Inflammatory macrophage (primary cell): ENCODE measurements at places on chromosomes 4 and X.
A peak's percentile ranks its signal among the peaks of the same experiment; 100 is the strongest.

DNA sequence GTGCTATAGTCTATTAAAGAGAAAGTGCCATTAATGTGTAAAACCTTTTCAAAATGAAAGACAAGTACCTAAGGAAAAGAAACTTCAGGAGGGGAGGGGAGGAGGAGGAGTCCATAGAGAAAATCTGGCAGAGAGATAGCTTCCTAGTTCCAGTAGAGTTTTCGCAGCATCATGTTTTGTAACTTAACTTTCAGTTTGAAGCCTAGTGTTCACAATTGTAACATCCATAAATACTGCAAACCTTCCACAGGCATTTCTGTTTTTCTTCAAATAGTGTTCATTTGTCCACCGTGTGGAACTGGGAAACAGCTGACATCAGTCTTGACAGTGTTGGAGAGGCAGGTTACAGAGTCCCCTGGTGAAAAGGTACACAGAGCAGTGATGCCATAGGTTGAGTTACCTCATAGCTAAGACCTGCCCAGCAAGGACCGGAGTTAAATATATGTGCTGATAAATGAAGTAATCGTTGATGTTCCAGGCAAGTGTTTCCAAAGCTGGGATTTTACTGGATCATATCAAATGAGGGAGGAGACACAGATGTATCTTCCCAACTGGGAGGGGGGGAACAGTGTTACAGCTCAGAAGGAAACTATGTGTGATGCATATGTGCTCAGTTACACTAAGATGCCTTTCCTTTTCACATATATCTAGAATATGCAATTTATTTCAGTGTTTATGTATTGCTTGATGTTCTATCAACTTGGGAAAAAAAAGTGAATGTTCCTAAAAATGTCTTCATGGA lies 369.5 kb upstream of the FAM241A start:
- DNase-seq, result no peak

DNA sequence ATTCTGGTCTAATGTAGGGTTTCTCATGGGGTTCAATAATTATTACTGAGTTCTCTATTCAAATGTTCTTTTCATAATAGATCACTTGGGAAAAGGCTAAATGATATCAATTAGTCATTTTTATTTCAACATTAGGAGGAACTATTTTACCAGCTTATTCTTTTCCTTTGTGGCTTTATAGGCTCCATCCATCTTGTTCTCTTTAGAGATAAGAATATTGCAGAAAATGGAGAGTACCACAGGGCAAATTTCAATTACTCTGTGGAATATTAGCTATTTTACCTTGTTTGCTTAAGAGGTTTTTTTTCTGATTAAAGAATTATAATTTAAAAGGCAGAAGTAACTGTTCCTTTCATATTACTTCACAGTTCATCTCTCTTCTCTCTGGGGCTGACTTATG lies 55.8 kb downstream of the MAP9 start:
- no peak for DNase-seq

- DNase-seq, result no peak
Observed at GRCh38 chr4:2024683-2025082, 15.9 kb upstream of the NELFA start.

- peak; percentile 9 for DNase-seq
Observed at GRCh38 chr4:57214654-57215411, 104.6 kb upstream of the IGFBP7 start.

DNA sequence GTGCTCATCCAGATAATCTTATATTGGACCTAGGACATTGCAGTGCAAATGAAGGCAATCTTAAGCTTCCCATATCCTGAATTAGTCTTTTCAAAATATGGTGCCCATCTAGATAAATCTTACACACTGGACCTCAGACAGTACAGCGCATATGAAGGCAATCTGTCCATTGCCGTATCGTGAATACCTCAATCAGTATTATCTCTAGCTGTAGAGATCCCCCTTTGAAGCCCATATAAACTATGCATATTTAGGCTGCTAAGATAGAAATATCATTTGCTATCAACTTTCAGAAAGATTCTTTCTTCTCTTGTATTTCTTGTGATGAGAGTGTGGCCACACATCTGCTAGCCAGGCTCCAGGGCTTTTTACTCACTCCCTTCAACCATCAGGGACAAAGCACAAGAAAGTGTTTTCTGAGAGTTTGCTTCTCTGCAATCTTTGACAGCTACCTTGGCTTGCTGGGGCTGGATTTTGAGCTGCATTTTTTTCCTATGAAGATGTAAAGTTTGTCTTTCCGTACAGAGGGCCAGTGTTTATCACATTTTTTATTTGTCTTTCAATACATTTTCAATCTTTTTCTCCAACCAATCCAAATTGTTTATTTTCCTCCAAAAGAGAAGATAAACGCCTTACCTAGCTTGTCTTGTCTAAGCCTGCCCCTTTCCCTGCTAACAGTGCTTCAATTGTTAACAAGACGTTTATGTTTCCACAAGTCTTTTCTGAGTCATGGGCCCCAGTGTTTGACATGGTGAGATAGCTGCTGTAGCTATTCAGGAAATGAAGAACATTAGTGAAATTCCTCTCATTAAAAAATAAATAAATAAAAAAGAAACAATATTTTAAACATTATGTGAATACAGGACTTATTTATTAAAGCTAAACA lies 57.6 kb upstream of the FAT1 start:
- DNase-seq, result no peak

- no peak for DNase-seq
Observed at GRCh38 chr4:138297743-138298405, 55.7 kb upstream of the SLC7A11 start.

DNA sequence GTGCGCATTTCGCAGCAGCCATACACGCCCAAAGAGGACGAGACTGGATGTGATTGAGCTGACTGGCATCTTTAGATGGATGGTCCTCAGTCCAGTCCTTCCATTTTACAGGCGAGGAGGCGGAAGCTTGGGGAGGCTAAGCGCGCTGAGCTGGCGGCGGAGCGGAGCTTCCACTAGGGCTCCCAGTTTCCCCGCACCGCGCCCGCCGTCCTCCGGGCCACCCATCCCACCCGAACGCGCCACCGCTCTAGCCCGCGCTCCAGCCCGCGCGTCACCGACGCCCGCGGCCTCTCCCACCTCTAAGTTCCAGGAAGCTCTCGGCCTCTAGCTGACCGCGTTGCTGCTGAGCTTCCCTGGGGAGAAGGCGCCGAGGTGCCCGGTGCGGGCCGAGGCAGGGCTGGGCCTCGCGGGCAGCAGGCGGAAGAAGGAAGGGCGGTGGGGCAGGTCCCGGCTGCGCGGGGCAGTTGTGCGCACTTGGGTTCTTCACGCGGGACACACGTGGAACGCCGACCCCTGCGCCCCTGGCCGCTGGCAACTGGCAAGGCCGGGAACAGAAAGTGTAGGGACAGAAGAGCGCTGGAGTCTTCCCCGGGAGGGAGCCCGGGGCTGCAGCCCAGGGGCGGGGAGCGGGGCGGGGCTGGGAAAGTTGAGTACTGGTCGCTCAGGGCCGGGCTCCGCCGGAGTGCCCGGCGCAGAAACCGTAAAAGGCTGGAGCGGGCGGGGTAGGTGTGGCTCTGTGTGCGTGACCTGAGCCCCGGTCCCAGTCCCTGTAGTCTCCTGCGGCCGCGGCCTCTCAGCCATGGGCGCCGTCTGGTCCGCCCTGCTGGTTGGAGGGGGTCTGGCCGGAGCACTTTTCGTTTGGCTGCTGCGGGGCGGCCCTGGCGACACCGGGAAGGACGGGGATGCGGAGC lies at the start of gene STBD1:
Gene STBD1, plus strand, starts transcription at position 763 of the 911 bp plus-strand sequence. Its CDS starts 37 bp downstream, at position 800.
- peak; percentile 51 for DNase-seq

DNA sequence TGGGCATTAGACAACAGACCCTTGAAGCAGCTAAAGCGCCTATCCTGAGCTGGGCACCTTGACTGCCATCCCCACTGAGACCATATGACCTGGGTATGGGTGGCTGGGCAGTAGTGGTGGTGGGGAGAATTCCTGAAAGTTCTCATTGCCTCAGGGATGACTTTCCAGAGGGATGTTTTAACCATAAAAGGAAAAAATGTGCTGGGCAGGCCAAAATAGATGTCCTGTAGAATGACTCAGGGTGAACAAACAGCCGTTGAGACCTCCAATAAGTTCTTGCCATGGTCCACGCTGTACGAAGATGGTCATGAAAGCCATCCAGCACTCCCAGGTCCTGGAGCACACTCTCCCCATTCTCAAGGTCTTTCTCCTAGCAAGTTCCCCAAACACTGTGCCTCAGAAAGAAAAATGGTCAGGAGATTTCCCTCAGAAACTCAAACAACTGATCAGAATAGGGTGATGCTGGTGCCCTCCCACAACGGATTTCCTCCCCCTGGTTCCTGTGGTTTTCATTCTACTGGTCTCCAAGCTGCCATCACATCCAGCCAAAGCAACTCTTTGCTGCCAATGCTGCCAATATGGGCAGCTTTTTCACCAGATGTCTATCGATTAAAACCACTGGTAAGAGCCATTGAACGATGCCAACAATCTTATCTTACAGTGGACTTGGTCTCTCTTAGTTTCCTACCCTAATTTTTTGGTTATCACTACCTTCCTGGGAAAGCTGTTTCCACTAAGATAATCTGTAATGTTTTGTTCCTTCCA lies 11.2 kb downstream of the CDKN2AIP start:
- DNase-seq, result peak; percentile 15

DNA sequence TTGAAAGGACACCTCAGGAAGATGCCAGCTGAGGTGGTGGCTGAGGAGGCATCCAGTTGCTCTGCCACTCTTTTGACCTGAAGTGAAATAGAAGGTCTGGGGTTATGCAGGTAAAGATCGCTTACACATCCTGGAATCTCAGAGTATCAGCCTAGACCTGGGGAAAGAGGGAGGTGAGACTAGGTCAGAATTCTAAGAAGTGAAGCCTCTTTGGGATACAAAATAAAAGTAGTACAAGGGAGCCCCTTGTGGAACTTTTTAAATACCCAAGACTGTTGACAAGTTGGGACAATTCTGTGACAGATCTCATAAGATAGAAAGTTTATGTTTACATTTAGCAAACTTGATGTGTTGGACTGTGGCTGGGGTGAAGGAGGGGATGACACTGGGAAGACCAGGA lies 263.1 kb downstream of the SPRY1 start:
- peak; percentile 5 for DNase-seq

- no peak for DNase-seq
Observed at GRCh38 chr4:168241953-168242352, 76.6 kb downstream of the DDX60 start.

DNA sequence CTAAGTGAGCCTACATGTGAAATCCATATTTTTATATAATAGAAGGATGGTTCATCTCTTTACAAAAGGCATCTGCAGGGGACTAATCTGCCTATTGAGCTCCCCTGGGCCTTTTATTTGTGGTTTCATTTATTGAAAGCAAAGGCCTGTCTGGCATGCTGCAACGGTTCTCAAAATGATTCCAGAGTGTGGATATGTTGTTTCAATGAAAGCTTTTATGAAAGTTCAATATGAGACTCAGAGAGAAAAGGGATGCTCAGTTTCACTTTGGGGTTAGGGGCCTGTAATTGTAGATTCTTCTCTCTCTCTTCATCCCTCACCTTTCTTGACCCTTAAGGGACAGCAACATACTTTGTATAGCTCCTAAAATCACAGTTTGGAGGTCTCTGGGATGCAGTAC lies 204.2 kb upstream of the CASK start:
- DNase-seq, result no peak

DNA sequence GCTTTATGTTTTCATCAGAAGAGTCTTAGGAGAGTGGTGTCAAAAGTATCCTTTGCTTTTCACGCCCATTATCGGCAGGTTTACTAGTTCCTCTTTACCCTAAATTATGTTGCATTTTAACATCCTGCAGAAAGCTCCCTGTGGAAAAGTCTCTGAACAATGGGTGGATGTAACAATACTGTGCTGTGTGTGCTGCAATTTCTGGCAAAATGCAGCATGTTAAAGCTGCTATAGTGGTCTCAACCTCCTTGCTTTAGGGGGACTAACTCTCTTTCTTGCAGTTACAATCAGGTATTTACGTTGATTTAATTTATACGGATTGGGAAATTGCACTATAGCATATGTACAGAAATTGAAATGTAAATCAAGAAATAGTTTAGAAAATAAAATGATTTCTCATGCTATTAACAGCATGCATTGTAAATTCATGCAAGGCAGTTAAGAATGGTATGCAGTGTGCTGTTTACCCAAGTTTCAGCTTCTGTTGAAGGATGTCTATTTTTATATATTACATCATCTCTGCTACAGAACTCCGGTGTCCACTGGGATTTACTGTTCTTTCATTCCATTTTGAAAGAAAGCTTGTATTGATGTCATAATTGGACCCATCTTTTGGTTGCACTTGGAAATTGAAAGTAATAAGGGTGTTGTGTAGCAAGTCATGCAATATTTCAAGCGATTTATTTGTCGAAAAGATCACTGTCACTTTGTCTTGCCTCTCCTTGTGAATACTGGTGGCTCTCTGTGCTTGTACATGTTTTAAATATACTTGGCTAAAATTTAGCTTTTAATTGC lies 145.7 kb downstream of the RAPGEF2 start:
- no peak for DNase-seq

- DNase-seq, result no peak
Observed at GRCh38 chr4:182264139-182264752, 21.0 kb downstream of the TENM3 start.

DNA sequence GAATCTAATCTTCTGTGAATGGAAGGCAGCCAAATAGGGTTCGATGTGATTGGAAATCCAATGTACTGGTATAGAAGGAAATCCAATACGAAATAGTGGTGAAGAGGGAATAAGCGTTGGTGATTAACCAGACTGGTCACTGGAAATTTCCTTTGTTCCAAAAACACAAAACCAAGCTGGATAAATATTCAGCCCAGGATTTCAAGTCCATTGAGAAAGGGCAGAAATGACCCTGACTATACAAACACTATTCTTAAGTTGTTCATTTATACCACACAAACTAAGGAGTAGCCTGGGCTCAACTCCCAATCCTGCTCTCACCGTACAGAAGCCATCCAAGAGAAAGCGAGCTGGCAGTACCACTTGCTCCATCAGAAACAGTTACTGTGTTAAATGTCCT lies 32.2 kb downstream of the PCDH19 start:
- no peak for DNase-seq

- no peak for DNase-seq
Observed at GRCh38 chr4:124277691-124278090, 434.8 kb downstream of the ANKRD50 start.

- DNase-seq, result no peak
Observed at GRCh38 chrX:19955306-19955705, 35.6 kb downstream of the BCLAF3 start.

- no peak for DNase-seq
Observed at GRCh38 chr4:184171011-184171410, 46.7 kb downstream of the ENPP6 start.

DNA sequence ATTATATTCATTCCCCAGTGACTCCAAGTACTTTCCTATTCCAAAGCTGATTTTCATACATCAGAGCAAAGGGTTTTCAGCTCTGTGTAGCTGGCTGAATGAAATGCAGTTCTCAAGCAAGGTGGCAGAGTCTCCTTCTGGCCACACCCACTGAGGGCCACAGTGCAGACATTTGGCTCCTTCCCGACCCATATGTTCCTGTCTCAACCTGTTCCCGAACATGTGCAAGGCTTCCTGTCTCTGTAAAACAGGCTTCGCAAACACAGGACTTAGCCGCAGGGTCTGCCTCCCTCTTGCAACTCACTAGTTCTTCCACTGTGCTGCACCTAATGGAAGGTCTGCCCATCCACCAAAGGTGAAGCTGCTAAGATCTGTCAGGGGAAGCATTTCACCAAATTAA lies 249.2 kb downstream of the MID1IP1 start:
- no peak for DNase-seq

GRCh38 chr4:1380368-1381151 lies 25.7 kb downstream of the NKX1-1 start:
- DNase-seq, result no peak
